Mesenteric fat pad (tissue), 1 donor: ENCODE measurements at places on chromosomes 11 and 22. TPM values are rescaled to one million over a fixed set of nuclear protein-coding genes. Genes with fewer than 3 reads are reported as not detected.
A peak's percentile ranks its signal among the peaks of the same experiment; 100 is the strongest.

GRCh38 chr22:23282089-23282501 is 101.8 kb downstream of the BCR start:
- no peak for DNase-seq

DNA sequence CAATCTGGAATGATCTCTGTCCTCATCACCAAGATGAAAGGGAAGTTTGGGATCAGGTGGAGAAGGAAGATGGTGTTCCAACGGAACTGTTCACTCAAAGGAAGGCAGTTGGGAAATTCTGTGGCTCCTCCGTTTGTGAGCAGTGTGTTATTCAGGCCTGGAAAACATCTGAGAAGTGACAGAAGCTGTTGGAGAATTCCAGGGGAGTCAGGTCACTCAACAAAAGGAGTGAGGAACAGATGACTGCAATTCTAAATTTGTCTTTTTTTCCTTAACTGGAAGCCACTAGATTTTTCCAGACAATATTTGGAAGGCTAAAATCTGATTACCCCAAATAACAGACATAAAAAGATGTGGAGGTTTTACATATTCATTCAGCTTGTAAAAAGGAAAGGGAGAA is 107.8 kb downstream of the CD44 start:
- DNase-seq: no peak

GRCh38 chr11:57071829-57072228 is 83.1 kb downstream of the OR5AK2 start:
- no peak for DNase-seq

- DNase-seq: no peak
These were observed 197.8 kb downstream of the ETS1 start for GRCh38 chr11:128389461-128389976.

- DNase-seq: no peak
These were observed 37.4 kb downstream of the SMC1B start for GRCh38 chr22:45376009-45376408.

DNA sequence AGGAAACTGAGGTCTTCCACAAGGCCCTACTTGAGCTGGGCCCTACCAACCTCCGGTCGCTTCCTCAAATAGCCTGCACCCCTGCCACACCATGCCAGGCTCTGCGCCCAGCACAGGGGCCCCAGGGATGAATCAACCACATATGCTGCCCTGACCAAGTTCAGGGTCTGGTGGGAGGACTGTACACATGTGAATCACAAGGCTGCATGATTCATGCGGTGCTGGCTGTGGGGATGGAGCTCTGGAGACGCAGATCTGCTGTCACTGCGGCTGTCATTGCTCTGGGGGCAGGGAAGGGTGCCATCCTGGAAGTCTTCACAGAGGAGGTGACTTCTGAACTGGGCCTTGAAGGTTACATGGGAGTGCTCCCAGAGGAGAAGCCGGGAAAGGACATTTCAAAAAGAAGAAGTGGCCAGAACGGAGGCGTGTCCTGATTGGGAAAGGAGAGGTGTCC is 21.5 kb downstream of the CYTH4 start:
- DNase-seq: no peak

- DNase-seq: no peak
These were observed 617.4 kb downstream of the CNTN5 start for GRCh38 chr11:99638073-99638553.

DNA sequence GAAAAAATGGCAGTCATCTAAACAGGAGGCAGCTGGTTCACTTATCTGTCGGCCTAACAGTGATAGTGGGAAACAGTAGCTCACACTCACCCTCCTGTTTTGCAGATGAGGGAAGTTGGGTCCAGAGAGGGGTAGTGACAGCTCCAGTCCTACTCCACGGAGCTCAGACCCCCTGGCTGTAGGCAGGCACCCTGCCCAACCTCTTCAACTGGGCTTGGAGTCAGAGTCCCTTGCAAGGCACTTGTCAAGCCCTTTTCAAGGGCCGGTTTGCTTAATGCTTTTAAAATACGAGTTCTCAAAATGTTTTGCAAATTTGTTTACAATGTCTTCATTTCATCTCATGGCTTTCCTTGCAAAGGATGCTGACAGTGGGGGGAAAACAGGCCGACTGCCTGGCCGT is 75.1 kb downstream of the BMAL1 start:
- no peak for DNase-seq

DNA sequence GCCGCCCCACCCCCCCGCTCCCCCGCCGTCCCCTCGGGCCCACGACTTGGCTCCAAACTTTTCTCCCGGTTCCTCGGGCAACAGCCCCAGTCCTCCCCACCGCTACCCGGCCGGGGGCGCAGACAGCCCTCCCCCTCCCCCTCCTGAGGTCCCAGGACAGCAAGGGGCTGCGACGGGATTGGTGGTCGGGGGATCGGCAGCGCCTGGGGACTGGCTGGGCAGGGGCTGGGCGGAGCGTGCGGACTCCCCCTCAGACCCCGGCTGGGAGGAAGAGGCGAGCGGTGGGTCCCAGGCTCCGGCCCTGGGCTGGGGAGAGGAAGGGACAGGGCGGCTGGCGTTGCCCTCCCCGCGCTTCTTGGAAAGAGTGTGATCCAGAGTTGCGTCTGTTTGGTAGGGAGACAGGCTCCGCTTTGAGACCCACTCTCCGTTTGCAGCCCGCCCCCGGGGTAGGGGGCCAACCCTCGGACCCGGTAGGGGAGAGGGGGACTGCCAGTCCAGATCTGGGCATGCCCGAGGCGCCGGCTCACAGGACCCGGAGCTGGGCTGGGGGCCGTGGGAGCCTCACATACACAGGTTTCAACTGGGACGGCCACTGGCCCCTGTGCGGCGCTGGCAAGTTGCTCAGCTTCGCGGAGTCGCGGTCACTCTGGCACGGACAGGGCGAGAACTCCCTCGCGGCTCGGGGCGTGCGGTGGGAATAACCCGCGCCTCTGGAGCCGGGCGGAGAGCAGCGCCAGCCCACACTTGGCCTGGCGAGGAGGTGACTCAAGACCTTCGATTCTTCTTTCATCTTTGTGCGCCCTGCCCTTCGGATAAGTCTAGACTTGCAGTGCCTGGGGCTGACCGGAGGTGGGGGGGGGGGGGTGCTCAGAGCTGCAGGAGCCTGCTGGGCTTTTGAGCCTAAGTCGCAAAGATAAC is 999 bp downstream of the TSKU start:
- DNase-seq: no peak

- DNase-seq: no peak
These were observed 1.6 kb upstream of the TH start for GRCh38 chr11:2173150-2173693.

- no peak for DNase-seq
These were observed 3.1 kb upstream of the MYEOV start for GRCh38 chr11:69290806-69291205.

DNA sequence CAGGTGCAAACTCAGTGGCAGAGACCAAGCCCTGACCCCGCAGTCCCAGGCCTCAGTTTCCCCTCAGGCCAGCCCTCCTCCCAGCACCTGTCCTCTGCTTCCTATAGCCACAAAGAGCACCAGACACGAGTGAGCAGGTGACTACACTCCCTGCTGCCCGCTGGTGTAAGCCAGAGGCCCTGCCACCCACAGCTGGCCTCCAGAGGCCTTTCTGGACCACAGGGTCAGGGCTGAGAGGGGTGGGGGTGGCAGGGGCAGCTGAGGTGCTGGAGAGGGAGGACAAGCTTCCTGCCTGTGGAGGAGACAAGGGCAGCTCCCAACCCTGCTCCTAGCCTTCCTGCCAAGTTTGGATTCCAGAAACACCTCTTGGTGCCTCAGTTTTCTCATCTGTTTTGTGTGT is 31.3 kb upstream of the WNT7B start:
- DNase-seq: no peak

- DNase-seq: no peak
These were observed 15.1 kb downstream of the TMEM184B start for GRCh38 chr22:38257650-38258250.

DNA sequence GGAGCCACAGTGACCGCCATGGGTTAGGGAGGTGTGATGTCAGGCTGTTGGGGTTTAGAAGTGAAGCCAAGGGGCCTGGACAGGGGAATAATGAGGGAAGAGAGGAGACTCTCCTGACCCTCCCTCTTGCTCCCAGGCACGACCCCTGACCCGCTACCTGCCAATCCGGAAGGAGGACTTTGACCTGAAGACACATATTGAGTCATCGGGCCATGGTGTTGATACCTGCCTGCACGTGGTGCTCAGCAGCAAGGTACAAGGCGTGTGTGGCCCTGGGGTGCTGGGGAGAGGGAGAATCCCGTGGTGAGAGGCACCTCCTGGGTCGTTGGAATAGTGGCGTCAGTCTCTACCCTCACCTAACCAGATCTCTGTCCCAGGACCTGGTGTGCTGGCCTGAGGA is 29.5 kb downstream of the TREH start:
- no peak for DNase-seq

DNA sequence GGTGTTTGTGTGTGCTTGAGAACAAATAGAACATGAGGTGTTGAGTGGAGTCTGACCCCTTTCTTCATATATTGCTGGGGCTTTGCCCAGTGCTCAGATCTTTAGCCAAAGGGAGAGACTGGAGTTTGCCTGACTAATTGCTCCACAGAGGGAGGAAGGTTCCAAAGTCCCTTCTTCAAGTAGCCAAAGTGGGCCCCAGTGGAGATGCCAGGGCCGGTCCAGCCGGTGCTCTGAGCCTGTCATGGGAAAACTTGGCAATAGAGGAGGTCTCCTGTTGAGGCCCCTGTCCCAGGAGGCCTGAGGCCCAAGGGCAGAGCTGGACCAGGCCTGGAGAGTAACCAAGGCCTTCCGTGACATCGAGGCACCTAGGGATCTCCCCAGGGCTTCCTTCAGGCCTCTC is 112.3 kb downstream of the DSCAML1 start:
- DNase-seq: no peak

DNA sequence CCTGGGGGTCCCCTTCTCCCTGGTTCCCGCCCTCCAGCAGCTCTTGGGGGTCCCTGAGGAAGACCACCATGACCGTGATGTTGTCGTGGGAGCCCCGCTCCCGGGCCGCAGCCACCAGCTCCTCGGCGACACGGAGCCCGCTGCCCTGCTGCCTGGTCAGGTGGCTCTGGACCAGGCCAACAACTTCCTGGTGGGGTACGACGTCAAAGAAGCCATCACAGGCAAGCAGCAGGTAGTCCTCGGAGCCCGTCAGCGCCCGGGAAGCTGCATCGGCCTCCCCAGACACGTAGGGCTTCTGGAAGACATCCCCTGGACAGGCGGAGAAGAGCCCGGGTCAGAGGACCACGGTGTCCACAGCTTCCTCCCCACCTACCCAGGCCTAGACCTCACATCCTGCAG is 29.5 kb downstream of the PPM1F start:
- no peak for DNase-seq

GRCh38 chr11:70637949-70638583 is 239.7 kb downstream of the CTTN start:
- DNase-seq: no peak

DNA sequence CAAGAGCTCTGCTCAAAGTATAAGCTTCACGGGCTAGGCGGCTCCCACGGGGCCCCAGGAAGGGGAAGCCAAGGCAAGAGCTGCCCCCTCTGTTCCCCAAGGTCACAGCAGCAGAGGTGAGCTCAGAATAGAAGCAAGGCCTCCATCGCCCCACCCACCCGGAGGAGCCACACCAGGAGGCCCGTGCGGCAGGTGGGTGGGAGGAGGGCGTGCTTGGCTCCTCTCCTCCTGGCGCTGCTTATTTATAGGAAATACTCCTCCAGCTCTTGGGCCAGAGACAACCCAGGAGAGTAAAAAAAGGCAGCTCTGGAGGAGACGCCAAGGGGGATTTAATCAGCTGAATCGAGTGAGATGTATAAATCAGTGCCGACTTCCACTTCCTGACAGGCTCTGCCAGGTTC is 87.8 kb downstream of the FEZ1 start:
- no peak for DNase-seq

DNA sequence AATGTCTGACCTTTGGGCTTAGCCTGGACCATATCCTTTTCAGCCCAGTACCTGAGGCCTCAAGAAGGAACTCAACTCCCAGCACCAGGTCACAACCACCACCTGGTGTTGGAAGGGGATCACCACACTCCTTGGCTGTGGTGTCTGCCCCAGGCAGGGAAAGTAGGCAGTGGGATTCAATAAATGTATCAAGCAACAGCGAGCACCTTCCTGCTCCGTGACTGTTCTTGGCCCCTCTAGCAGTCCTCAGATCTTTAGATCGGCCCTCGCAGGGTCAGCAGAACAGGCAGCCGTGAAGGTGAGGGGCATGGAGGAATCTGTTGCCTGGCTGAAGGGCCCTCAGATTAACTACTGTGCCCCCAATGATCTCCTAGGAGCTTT is 15.9 kb downstream of the ARFGAP2 start:
- no peak for DNase-seq

GRCh38 chr22:42154293-42155052 is 23.9 kb upstream of the CYP2D6 start:
- no peak for DNase-seq

DNA sequence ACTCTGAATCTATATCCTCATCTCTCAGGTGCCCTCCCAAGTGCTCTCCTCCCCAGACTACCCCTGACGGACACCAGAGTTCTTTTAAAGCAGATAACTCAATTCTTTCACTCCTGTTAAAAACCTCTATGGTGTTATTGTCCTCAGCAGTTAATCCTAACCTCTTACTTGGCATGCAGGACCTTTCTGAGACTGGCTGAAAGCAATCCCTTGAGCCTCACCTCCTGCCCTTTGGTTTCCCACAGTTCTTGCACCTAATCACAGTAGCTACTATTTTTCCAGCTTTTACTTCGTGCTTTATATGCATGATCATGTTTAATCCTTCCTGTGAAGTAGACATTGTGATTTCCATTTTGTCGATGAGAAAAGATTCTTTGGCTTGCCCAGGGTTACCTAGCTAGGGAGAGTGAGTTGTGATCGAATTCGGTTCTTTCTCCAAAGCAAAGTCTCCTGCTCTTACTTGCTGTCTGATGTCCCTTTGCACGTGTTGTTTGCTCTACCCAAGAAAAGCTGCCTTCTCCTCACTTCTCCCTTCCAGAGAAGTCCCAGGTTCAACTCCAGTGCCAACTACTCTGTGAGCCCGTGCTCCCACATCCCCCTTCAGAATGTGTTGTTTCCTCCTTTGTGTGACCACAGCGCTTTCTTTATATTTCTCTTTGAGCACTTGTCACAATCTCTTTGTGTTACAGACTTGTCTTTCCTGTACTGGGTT is 2.1 kb downstream of the UBE2L3 start:
- DNase-seq: no peak

- DNase-seq: peak; percentile 22
These were observed 82.8 kb upstream of the HMGXB4 start for GRCh38 chr22:35174401-35175038.

- no peak for DNase-seq
These were observed 696.6 kb downstream of the KCNA4 start for GRCh38 chr11:29320196-29320595.

DNA sequence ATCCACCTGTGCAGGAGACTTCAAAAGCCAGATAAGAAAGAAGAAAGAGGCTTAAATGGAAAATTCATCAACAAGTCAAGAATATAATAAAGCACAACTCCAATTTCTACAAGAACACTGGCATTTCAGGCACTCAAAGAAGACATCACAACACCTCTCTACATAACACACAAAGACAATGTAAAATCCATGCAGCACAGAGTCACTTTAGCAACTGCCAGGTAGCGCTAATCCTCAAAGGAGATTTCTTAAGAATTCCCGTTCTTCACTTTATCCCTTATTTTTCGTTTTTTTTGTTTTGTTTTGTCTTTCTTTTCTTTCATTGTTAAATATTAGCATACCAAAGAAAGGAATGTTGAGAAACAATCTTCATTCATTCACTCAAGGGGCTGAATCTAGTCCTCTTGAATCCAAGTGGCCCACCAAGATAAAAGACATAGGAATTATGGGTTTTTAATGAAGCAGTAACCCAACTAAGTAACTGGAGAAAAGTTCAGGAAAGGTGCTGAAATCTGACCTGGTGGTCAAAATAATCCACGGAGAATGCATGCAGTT is 95.0 kb downstream of the CADM1 start:
- no peak for DNase-seq

The CABP4 gene
- 3.8 TPM for total RNA-seq

The FAM181B gene
- total RNA-seq: 0.19 TPM

The NRXN2 gene
- total RNA-seq: 8.8 TPM

The PRRG4 gene
- total RNA-seq: 0.84 TPM

The SLC5A4 gene
- total RNA-seq: 1.1 TPM

The ACR gene
- 4.5 TPM for total RNA-seq
